ENCODE measurements at places on chromosomes 4 and X.

GRCh38 chrX:110836982-110837381, 41.4 kb upstream of the CHRDL1 start:
- DNase-seq = no peak

DNA sequence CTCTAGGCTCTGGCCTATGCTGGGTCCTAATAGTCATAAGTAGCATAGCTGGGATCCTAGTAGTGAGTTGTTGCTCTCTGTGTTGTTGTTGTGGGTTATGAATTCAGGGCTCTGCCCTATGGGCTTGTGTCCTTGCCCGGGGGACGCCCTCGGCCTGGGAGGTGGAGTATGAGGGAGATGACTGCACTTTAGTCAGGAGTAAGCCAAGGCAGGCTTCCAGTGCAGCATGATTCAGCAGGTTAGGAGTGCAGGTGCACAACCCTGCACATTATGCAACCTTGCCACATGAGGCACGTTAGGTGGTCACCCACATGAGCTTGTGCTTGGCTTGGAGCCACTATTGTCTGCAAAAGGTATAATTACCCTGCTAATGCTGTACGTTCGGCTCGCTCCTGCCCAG, 58.4 kb upstream of the CCDC149 start:
- no peak for DNase-seq

DNA sequence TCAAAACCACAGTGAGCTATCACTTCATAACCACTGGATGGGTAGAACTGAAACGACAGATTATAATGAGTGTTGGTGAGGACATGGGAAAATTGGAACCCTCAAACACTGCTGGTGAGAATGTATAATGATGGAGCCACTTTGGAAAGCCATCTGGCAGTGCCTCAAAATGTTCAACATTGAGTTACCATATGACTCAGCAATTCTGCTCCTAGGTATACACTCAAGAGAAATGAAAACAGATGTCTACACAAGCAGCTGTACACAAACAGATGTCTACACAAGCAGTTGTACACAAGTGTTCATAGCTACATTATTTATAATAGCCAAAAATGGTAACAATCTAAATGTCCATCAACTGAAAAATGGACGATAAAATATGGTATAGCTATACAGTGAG, 143.9 kb downstream of the PDGFRA start:
- DNase-seq = no peak

DNA sequence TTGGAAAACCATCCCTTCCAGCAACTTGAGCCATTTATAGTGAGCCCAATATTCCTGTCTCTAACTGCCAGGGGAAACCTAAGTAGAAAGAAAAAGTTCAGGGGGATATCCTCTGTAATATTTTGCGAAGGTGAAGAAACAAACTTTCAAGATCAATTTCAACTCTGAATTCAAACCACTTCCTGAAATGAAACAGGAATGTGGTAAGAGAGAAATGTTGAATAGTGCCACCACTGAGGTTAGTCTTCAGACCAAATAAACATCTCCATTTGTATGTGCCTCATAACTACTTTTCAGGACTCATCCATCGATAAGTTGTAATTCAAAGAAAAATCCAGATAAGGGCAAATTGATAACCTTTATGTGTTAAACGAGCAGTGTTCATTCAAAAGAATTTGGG, 128.7 kb downstream of the GABRB1 start:
- DNase-seq = no peak

- DNase-seq = no peak
These were observed 149.3 kb upstream of the GYPA start for GRCh38 chr4:144289667-144290428.

All from stimulated activated CD8-positive, alpha-beta memory T cell treated with anti-CD3 and anti-CD28 coated beads, Interleukin-4, amount 100 ng/mL, for 4 hours (primary cell).